ENCODE measurements at places on chromosomes 3 and 15. TPM values are rescaled to one million over a fixed set of nuclear protein-coding genes. Genes with fewer than 3 reads are reported as not detected.
A peak's percentile ranks its signal among the peaks of the same experiment; 100 is the strongest.

GRCh38 chr15:62914461-62915079 lies 128.0 kb upstream of the TPM1 start:
- no peak for DNase-seq

DNA sequence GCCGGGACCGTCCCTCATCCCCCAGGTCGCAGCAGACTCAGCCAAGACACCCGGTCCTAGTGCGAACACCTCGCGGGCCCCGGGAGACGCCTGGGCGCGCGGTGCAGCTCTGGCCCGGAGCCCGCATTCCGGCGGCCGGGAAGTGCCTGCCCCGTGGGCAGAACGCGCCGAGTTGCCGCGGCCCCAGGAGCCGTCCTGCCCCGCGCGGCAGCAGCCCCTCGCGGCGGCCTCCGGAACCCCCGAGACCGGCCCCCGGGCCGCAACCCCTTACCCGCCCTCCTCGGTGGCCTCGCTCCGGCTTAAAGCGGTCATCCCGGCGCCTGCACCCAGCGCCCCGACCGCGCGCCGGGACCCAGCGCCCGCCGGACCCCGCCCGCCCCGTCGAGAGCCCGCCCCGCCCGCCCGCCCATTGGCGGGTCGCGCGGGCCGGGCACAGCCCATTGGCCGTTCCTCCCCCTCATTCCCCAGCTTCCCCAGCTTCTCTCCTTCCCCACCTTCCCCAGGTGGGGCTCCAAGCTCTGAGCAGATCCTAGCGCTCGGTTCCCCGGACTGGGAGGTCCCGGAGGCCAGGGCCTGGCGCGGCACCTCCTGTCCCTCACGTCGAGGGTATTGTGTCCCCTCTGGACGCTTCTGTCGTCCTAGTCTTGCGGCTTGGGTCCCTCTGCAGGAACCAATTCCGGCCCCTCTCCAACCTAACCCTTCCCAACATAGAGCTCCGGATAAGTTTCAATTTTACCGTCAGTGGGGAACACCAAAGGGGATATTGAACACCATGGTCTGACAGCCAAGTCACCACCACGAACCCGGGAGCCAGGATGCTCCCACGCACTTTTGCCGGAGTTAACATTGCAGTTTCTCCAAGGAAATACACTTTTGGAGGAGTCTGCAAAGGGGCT lies at the start of gene GRAMD2A:
Gene GRAMD2A (minus strand): TSS at position 328 of the 896 bp plus-strand sequence.
- no peak for DNase-seq

DNA sequence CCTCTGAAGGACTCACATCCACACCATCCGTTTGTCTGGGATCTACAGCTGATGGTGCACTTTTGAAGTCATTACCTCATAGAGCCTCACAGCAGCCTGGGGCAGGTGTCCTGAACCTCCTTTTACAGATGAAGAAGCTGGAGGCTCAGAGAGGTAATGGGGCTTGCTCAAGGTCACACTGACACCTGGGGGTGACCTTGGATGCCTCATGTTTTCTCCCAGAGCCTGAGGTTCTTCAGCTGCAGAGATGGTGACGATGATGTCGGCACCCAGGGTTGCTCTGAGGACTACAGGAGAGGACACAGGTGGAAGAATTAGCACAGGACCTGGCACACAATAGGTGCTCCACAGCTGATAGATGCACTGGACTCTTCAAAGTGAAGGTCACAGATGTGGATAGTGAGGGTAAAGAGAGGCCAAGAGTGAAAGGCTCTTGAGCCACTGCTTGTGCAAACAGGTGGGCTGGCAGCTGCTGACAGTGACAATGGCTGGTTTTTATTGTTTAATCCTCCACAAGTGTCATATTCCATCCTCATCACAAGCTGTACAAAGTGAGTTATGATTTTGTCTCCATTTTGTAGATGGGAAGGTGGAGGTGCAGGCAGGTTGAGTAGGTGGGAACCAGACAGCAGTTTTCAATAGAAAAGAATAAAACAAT lies 17.4 kb upstream of the ATP2B2 start:
- no peak for DNase-seq

GRCh38 chr15:97162805-97163495 lies 797.6 kb upstream of the ARRDC4 start:
- no peak for DNase-seq

DNA sequence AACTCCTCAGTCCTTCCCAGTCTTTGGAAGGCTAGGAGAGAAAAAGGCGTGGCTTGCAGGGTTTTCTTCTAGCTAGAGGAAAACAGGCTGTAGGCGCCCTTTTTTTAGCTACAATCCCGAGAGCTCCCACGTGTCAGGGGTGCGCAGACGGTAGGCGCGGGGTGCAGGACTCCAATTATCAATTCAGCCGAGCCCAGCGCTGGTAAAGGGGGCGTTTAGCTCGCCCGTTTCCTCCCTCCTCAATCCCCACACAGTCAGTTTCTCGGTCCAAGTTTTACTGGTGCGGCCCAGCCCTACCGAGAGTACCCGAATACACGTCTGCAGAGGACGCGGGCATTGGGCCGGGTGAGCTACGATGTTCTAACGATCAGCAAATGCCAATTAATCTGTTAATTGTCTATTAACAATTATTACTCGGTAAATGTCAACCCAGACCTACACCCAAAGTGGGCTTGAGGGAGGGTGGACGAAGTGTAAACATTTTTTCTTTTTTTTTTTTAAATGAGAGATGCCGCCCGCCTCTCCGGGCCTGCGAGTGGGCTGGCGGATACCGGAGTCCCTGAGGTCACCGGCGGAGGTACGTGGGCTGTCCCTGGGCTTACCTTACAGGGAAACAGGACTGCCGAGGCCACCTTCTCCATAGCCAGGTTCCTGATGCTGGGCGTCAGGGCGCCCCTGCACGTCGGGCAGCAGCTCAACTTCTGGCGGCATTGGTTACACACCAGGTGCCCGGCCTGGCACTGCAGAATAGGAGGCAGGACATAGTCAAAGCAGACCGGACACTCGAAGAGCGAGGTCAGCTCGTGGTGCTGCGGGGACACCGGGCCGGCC lies 923 bp downstream of the SIAH2 start:
- peak; percentile 16 for DNase-seq

DNA sequence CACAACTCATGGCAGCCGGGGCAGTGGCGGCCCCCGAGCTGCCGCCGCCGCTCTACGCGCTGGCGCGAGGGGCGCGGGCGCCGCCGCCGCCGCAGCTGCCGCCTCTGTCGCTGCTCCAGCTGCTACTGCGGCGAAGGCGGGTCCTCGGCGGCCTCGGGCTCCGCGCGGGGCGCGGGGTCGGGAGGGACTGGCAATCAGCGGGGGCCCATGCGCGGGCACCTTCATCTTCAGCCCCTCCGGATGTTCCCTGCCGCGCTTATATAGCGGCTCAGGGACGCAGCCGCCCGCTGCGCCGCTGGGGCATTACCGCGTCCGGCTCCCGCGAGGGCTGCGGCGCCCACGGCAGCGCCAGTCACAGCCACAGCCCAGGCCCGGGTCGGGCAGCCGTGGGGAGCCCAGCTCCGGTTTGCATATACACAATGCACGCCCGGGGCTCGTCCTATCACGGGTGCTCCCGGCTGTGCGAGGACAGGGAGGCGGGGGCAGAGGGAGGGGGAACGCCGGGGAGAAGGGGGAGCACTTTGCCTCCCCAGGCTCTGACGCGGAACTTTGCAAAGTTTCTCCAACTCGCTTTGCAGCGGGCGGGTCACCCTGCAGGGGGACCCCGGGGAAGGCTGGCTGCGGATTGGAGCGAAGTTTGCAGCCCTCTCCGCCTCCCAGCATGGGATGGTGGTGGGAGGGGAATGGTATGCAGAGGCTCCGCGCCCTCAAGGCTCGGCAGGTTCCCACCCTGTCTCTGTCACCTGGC lies at the start of gene VGLL3:
Gene VGLL3 (minus strand): TSS at position 416 of the 748 bp plus-strand sequence. CDS start 406 bp downstream, at position 10.
- DNase-seq, result no peak

GRCh38 chr3:52217409-52217805 lies 8.0 kb downstream of the TLR9 start:
- DNase-seq, result no peak

GRCh38 chr15:100670505-100671021 lies 68.2 kb downstream of the ASB7 start:
- DNase-seq, result no peak

GRCh38 chr3:52517796-52518722 lies 15.6 kb downstream of the NT5DC2 start:
- no peak for DNase-seq

DNA sequence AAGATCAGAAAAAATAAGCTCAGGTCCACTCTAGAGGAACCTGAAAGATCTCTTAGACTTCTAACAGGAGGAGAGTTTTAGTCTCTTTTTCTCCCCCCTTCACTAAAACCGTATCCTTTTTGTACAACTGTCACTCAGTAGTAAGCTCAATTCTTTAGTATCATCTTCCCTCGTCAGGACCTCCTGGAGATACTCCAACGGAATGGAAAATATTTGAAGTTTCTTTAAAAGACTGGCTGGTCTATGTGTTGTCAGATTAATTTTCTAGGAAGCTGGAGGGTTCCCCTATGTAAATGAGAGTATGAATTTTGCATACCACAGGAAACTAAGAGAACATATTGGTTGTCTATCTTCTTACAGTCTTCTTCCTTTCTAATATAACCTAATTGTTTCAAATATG lies 747.7 kb upstream of the CBLB start:
- DNase-seq, result no peak

GRCh38 chr3:192986379-192986778 lies 68.7 kb upstream of the MB21D2 start:
- no peak for DNase-seq

DNA sequence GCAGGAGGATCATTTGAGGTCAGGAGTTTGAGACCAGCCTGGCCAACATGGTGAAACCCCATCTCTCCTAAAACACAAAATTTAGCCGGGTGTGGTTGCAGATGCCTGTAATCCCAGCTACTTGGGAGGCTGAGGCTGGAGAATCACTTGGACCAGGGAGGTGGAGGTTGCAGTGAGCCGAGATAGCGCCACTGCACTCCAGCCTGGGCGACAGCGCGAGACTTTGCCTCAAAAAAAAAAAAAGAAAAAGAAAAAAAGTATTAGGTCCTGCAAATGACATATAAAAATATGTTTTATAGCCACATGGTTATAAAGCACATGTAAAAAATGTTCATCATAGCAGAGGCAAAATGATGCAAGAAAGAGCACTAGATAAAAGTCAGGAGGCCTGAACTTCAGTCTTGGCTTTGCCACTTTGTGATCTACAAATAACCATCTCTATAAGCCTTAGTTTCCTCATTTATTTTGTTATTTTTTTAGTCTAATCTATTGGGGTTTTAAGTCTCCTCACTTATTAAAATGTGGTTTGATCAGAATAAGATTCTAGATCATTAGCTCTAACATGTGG lies 4.9 kb downstream of the SLC12A6 start:
- no peak for DNase-seq

DNA sequence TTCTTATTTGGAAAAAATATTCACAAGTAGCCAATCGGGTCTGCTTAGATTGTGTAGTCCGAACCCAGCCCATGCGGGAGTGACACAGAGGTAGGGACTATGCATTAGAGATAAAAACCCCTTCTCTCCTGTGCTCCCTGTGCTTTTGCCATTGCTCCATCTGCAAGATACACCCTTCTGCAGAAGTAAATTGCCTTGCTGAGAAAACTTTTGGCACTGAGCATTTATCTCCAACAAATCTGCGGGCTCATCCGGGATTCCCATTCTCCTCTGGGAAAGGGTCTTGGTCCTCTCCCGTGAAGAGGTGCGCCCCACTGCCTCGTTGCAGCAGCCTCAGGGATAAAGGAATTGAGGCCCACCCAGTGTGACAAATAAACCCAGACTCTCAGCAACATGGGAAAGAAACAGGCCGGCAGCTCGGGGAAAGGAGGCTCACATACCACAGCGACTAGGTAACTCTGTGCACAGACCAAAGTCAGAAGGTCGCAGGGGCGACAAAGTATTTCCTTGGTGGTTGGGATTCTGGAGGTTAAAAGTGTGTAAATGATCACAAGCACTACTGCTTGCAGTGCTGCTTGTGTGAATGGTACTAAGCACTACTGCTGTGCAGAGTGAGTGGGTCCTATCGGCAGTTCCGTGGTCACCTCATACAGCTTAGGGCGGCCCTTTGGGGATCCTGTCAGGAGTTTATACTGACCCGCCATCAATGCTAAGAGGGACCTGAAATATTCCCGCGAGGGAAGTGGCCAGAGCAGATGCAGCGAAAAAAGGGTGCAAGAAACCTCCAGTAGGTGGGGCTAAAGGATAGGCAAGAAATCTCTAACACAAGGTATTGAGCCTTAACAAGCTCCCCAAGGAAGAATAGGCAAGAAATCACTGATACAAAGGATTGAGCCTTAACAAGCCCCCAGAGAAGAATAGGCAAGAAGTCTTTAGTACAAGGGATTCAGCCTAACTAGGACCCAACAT lies 54.3 kb downstream of the GSK3B start:
- DNase-seq, result no peak

DNA sequence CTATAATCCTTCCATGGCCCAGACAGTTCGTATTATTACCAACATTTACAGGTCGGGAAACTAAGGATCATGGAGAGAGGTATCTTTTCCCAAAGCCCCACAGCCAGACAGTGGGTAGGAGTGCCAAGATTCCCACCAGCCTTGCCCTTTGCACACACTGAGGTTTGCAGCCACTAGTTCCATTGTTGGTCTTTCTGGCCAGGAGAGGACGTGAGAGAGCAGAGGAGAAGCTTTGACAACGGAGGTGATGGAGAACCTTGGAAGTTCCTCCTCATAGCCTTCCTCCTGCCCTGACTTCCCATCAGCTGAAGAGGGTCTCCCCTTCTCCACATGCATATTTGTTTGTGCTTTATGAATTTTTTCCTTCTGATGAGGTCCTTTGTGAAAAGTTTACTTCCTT lies 50.5 kb upstream of the PLCL2 start:
- no peak for DNase-seq

- DNase-seq, result no peak
These were observed 45.0 kb downstream of the ZMAT3 start for GRCh38 chr3:179026636-179027035.

ABHD17C gene
- 34.5 TPM for polyA plus RNA-seq

CDCP1 gene
- polyA plus RNA-seq, result 0.89 TPM

CX3CR1 gene
- 4.9 TPM for polyA plus RNA-seq

C3orf52 gene
- polyA plus RNA-seq, result 5.5 TPM

IMPG2 gene
- polyA plus RNA-seq, result 0.33 TPM

FBLN2 gene
- polyA plus RNA-seq, result 22.9 TPM
